ENCODE measurements at places on chromosomes 5 and 9.

DNA sequence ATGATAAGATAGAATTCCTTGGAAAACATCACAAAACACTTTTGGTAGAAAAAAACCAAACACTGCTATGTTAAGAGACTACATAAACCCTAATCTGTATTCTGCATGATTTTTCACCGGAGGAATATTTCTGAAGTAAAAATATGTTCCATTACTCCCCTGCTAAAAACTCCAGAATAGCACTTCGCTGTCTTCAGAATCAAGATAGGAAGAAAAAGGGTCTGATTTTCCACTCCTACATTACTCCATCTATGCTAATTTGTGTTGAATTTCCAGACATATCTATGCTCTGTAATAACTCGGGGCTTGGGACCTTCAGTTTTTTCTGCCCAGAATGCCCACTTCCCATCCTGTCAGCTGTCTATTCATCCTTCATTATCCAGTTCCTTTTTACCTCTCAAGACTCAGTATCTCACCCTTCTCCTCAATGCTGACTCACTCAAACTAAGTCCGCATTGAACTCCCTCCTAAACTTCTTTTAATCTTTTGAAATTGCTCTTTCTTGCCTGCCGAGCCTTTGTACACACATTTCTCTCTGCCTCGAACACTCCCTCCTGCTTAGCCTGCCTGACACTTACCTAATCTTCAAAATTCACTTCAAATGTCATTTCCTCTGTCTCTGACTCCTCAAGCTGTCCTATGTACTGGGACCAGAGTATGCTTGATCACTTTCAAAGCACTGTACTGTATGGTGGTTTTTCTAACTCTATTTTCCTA lies 171.0 kb downstream of the ARRDC3 start:
- no peak for DNase-seq

DNA sequence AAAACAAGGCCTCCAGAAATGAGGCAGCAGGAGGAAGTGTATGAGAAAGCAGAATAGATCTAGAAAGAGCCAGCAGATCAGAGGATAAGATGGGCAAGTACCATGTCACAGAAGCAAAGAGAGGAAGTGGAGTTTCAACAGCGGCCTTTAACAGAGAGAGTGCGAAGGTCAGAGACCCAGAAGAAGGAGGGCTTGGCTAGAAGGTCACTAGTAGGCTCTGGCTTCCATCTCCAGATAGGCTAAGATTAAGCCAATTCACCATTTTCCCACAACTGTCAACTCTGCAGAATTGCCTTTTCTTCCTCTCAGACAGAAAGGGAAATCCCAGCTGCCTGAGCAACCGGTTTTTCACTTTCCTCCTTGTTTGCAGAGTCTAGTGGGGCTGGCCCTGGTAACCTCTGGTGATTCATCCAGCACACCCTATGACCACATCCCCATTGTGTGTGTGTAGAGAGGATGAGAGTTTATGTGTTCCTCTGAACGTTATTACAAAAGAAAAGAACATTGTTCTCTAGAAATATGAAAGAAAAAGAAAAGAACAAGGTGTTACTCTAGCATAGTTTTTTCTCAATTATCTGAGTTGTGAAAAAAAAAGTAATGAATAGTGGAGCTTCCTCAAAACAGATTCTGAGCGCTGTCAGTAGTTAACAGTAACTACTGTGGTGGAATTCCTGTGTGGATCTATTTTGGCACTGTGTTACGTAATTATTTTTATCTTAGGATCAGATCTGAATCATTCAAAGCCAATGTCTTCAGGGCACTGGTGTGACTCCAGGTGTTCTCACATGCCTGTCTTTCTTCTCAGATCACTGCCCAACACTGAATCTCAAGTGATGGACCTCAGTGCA lies 220.4 kb downstream of the ARRDC3 start:
- DNase-seq: peak; percentile 69

DNA sequence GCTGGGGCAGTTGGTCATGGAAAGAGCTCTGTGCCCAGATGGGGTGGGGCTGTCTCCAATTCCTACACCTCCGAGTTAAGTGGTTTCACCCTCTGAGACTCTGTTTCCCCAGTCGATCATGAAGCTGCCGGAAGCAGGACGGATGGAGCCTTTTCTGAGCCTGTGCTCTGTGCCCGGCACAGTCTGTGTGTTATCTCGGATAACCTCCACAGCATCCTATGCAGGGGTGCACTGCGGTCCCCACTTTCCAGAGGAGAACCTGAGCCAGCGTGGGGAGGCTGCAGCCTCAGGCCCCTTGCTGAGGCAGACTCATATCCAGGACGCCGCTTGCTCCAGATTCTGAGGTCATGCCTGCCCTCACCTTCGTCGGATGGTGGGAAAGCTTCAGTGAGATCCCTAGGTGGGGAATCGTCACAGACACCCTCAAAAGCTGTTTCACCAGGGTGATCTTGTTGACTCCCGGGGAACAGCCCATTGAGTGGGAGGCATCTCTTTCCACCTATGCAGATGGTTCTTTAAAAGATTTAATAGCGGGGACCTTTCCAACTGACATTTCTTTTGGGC lies 6.9 kb upstream of the COL5A1 start:
- DNase-seq: no peak

DNA sequence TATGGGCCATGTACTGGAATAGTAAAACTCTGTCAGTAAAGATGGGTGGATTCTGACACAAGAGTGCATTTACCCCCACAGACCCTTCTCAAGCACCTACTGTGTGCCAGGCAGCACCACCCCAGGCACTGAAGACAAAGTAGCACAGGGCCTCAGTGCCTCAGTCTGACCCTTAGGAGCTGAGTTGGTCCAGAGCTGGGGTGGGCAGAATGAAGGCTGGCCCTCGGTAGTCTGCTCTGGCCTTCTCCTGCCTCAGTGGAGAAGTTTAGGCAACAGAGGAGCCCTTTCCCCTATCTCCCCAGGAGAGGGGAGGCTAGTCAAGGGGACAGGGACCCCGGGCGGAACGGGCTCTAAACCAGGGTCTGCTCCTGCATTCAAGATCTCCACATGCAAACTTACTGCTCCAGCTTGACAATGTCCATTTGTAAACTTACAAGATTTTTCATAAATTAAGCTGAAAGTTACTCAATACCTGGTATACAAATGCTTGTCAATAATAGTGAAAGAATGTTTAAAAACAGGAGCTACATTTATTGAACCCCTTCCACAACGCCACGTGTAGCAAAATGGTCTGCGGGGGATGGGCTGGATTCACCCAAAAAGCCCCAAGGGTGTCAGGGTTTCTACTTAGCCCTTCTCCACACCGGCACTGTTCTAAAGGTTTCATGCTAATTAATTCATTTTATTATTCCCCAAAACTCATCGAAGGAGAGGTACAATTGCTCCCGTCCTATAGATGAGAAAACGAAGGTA lies 1.5 kb downstream of the VDAC1 start:
- no peak for DNase-seq

GRCh38 chr9:86557063-86557766 lies 203.0 kb upstream of the TUT7 start:
- no peak for DNase-seq

DNA sequence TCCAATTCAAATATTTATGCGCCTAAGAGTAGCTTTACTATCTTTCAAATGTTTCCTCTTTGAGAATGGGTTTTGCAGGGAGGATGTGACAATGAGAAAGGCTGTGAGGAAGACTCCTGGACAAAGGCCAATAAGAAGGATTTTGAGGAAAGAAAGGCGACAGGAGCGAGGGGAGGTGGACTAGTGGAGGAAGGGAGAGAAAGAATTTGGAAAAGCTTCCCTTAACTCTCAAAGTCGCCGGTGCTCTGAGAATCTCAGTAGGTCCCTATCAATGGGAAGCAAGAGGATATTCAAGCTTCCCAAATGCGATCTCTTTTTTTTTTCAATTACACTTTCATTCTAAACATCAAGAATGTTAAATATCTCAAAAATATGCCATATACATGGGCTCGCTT lies 2.8 kb upstream of the CDC20B start:
- no peak for DNase-seq

GRCh38 chr9:38318759-38319495 lies 73.6 kb upstream of the ALDH1B1 start:
- no peak for DNase-seq

- DNase-seq: no peak
Measured at GRCh38 chr9:38322937-38323336, 69.6 kb upstream of the ALDH1B1 start.

- DNase-seq: no peak
Measured at GRCh38 chr5:3354606-3355005, 241.0 kb upstream of the IRX1 start.

DNA sequence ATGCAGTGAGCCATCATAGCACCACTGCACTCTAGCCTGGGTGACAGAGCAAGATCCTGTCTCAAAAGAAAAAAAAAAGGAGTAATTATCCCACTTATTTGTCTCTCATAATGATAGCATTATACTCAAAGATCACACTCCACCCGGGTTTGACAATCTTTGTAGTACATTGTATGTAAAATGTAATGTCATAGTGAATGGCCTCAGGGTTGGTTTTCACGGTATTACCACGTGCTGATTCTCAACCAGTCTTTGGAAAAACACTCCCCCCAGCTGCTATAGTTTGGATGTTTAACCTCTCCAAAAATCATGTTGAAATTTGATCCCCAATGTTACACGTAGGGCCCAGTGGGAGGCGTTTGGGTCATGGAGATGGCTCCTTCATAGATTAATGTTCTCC lies 402.4 kb upstream of the GRAMD2B start:
- DNase-seq: no peak

DNA sequence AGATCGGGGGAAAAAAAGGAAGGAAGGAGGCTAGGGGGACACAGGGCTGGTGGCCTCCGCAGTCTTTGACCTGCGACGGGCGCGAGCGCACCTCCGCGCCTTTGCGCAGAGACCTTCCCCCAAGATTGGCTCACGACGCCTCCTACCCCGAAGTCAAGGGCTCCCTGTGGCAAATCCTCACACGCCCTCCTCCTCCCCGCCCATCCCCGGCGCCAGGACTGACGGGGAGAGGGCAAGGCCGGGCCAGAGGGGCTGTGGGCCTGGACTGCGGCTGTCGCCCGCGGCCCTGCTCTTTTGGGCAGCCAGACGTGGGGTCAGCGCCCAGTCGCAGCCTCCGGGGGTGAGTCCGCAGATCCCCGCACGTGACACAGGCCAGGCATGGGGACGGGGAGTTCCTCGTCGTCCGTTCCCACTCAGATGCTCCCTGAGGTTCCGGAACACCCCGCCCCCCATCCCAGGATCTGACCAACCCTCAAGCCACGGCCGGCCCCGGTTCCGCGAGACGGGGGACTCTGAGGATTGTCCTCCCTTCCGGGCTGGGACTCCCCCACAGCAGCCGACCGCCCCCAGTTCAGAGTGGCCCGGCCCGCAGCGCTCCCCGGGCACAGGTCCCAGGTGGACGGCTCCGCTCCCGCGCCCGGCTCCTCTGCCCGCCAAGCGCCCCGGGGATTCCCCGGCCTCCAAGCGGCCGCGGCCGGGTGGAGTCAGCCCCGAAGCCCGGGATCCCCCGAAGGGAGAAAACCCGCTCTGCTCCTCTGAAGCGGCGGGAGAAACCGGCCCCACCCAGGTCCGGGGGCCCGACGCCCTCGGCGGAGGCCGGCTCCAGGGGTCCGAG lies 543 bp upstream of the ANKRD33B start:
- no peak for DNase-seq

GRCh38 chr5:178387856-178388190 lies 155.2 kb upstream of the PHYKPL start:
- no peak for DNase-seq

- no peak for DNase-seq
Measured at GRCh38 chr5:9460885-9461645, 84.8 kb downstream of the SEMA5A start.

GRCh38 chr5:36561601-36562000 lies 44.8 kb upstream of the SLC1A3 start:
- DNase-seq: no peak

DNA sequence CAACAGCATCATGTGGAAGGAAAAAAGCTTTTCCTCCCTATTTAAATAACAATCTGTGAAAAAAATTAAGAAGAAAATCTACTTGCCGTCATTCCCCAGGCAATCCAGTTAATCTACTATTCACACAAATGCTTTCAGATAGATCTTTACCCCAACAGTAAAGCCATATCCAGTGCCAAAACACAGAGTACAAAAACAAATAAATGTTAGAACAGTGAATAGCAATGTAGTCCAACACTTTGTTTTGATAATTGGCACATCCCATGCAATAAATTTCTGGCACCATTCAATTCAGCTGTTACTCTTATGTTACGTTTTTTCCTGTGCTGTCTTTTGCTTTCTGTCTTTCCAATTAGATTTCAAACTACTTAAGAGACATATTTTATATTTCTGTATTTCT lies 2245.5 kb upstream of the WWC1 start:
- no peak for DNase-seq

GRCh38 chr5:123599171-123599570 lies 87.2 kb downstream of the CSNK1G3 start:
- no peak for DNase-seq

GRCh38 chr5:111129938-111130337 lies 37.8 kb downstream of the WDR36 start:
- DNase-seq: no peak

GRCh38 chr5:172429201-172429940 lies 25.0 kb downstream of the SH3PXD2B start:
- DNase-seq: no peak

- no peak for DNase-seq
Measured at GRCh38 chr9:98219364-98219716, 26.9 kb upstream of the CORO2A start.

- no peak for DNase-seq
Measured at GRCh38 chr9:18331808-18332209, 142.1 kb upstream of the ADAMTSL1 start.

DNA sequence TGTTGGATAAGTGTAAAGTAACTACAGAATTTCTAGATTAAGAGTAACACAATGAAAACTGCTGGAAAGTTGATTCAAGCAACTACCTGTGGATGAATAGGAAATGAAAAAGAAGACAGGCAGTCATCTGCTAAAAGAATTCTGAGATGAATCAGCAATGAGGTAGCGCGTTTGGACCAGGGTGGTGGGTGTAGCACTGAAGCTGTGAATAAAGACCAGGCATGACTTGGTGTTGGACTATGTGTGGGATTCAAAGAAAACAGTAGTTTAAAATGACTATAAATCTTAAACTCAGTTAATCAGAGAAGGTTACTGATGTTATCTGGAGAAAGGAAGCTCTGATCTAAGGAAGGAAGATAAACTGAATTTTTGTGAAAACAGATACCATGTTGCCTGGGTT lies 159.8 kb downstream of the FBN2 start:
- no peak for DNase-seq

DNA sequence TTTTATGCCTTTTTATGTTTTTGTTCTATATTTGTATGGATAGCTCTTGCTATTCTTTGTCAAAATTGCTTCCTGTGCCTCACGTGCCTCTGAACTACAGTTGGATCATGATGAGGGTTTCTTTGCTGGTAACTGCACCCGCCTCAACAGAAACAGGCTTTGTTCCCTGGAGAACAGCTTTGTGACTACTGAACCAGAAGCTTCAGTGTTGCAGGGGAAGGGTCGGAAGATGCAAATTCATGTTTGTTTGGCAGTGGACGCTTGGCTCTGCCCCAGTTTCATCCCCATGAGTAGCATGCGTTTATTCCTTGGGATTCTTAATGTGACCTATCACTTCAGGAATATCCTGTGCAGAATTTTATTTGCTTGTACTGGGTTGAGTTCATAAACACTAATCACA lies 959.1 kb upstream of the WWC1 start:
- no peak for DNase-seq

GRCh38 chr5:170300361-170301013 lies 2.9 kb upstream of the LCP2 start:
- DNase-seq: no peak

- DNase-seq: no peak
Measured at GRCh38 chr9:804026-804425, 37.5 kb upstream of the DMRT1 start.
